Choroid plexus epithelial cell (primary cell): ENCODE measurements at places on chromosomes 16 and 17.

DNA sequence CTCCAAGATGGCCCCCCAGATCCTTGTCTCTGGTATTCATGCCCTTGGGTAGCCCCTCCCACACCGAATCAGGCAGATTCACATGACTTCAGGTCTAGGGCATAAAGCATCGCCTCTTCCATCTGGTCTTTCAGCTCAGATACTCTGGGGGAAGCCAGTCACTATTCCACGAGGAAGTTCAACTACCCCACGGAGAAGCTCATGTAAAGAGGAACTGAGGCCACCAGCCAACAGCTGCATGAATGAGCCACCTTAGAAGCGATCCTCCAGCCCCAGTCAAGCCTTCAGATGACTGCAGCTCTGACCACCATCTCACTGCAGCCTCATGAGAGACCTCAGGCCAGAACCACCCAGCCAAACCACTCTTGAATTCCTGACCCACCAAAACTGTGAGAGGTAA is 54.1 kb downstream of the SOCS3 start:
- DNase-seq = no peak

DNA sequence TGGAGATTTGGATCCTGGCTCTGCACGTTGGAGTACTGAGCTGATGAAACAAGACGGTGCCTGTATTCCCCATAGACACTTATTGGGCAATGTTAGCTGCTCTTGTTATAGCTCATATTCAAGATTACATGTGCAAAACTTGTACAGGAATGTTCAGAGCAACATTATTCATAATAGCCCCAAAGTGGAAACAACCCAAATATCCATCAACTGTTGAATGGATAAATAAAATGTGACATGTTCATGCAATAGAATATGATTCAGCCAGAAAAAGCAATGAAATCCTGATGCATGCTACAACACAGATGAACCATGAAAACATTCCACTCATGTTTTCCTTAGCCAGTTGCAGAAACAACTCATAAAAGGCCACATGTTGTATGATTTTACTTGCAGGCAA is 5.7 kb upstream of the SDR42E1 start:
- peak; percentile 75 for DNase-seq

DNA sequence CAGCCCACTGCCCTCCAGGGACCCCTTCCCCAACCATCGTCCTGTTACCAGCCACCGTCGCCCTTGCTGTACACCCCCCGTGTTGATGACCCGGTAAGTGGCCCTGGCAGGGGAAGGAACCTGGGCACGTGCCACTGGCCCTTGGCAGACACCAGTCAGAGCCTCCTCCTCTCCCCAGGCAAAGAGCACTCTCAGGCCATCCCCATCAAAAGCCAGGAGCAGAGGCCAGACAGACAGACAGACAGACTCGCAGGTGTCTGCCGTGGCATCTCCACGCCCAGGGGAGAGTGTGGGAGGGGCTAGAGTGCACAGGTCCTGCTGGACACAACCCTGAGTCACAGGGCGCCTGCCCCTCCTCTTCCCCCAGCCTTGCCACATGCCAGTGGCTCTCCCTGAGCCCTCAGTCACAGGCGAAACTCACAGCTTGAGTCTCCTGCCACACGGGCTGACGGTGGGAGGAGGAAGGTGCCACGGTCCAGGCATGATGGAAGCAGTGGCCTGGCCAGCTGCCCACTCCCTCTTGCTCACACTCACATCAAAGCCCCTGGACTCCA is 7.8 kb downstream of the CLCN7 start:
- peak; percentile 9 for DNase-seq

GRCh38 chr16:74607310-74607961 is 522 bp upstream of the GLG1 start:
- no peak for DNase-seq

- no peak for DNase-seq
Observed at GRCh38 chr16:30756781-30757100, 5.1 kb downstream of the CFAP119 start.

GRCh38 chr17:45316434-45317110 is at the start of gene MAP3K14:
TSS of gene MAP3K14 (minus strand) at chr17:45317020. CDS start at chr17:45290745, 26,275 bp downstream.
- peak; percentile 74 for DNase-seq

- peak; percentile 47 for DNase-seq
Observed at GRCh38 chr17:67636834-67637520, 80.8 kb upstream of the NOL11 start.

DNA sequence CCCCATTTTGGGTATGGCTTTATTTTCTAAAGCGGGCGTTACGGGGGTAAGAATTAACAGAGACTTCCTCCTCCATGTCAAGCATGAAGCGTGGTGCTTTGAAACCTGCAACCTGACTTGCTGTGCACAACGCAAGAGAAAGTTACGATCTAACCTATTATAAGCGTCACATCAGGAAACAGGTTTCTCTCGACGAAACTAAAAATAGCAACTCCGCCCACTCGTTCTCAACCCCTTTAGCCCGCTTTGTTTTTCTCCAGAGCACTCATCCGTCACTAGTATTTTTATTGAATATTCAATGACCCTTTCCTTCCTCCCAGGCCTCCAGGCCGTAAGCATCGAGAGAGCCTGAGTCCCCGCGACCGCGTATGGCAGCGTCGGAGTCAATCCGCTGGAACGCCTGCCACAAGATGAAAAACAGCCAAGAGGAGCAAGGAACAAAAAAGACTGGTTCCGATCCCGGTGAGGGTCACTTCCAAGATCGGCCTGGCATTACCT is 555 bp downstream of the NUP88 start:
- peak; percentile 56 for DNase-seq

DNA sequence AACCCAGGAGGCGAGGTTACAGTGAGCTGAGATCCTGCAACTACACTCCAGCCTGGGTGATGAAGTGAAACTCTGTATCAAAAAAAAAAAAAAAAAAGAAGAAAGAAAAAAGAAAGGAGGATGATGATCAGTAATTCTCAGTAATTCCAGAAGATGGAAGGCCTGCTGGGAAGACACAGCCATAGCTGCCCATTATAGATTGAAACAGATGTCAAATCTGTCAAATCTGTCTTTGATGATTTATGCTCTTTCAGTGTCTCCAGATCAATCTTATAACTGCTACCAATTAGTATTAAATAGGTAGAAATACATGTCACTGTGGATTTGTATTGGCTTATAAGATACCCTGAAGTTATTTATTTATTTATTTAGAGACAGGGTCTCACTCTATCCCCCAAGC is 42.9 kb upstream of the CPPED1 start:
- DNase-seq = no peak

- DNase-seq = no peak
Observed at GRCh38 chr16:46714797-46715591, 25.5 kb downstream of the ORC6 start.

GRCh38 chr16:27254262-27254811 is 14.2 kb downstream of the NSMCE1 start:
- peak; percentile 65 for DNase-seq

GRCh38 chr16:27421961-27422740 is 20.2 kb downstream of the IL21R start:
- DNase-seq = peak; percentile 35

DNA sequence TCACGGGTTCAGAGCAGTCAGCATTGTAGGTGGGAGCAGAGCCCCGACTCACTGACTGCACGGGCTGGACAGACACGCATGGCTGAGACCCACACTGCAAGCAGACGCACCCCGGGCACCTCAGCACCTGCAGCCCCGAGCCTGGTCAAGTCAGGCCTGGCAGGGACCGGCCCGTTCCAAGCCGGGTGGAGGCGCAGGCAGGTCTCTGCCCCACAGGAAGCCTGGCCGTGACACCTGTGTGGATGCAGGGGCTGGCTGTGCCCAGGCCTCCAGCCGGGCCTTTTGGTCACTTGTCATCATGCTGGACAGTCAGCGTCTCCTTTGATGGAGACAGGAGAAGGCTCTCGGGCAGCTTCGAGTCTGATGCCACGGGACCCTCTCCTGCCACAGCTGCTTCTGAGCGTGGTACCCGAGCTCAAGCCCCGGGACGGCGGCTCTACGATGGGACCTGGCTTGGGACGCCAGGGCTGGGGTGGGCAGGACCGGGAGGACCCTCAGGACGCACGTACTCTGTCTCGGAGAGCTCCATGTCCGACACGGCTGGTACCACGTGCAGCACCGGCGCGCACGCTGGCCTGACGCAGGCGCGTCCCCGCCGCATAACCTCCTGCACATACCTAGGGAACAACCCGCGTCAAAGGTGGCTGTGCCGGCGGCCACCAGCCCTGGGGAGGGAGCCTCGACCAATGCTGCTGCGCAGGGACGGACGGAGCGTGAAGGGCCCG is 7.9 kb downstream of the PDIA2 start:
- no peak for DNase-seq

- no peak for DNase-seq
Observed at GRCh38 chr17:82316651-82317393, 586 bp downstream of the CD7 start.

GRCh38 chr16:11699234-11699894 is 31.1 kb downstream of the SNN start:
- no peak for DNase-seq

- no peak for DNase-seq
Observed at GRCh38 chr17:37761059-37761458, 16.2 kb upstream of the HNF1B start.

DNA sequence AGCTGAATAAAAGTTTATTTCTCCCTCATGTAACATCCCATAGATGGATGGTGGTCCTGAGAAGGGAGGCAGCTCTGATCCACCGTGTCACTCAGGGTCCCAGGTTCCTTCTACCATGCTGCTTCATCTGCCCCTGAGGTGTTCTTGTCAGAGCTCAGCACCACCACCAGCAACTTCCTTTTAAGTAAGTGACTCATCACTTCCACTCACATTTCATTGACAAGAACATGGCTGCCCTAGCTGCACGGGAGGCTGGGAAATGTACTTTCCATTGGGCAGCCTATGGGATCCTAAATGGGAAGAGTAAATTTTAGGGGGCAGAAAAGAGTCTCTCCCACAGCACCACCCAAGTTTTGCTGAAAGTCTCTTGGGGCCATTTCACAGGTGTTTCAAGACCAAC is 134.7 kb downstream of the USP31 start:
- DNase-seq = no peak

DNA sequence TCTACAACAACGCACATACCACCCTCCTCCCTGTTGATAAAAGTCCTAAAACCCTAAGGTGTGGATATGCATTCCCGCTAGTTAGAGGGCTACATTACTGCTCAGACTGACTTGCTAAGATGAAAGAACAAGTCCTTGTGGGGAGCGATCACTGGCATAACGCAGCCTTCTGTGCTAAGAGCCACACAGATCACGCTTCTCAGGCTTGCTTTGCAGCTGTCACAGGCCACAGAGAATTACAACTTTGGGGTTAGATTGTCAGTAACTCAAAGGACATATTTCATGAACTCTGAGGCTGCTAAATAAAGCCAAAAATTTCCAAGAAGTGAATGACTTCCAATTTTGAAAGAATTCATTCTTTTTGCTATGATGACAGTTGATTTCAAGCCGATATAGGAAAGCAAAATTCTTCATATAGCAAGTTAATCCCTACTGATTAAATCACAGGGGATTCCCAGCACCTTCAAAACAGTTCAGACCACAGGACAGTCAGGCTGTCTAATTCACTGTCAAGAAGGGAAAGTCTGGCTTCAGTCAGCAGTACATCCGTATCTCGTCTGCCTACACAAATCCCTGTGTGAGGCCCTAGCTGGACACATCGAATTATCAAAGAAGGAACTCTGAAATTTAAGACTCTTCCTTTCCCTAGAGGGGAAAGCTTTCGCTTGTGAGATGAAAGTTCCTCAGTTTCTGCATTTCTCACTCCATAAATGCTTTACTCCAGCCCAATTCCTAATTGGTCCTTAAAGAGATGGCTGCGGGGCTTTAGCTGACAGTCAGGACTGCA is 107.1 kb downstream of the VPS53 start:
- DNase-seq = no peak

- DNase-seq = no peak
Observed at GRCh38 chr16:75192606-75193264, 14.2 kb downstream of the CTRB2 start.

- no peak for DNase-seq
Observed at GRCh38 chr17:32608267-32608666, 121.5 kb downstream of the CDK5R1 start.

DNA sequence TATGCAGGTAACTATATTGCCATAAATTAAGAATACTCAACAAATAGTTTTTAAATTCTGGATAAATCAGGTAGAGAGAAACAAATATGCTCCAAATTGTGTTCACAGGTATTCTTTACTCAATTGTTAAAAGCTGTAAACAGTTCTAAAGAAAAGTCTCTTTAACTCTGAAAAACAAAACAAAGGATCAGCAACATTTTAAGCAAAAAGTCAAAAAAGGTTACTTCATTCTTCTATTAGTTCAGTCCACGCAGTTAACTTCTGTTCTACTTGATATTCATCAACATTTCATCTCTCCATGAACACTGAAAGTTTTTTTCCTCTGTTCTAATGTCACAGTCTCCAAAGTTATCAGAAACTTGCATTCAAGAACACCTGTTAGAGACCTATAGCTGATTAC is 47.9 kb downstream of the SCPEP1 start:
- DNase-seq = no peak

- no peak for DNase-seq
Observed at GRCh38 chr17:58344791-58345157, 7.2 kb downstream of the SUPT4H1 start.

DNA sequence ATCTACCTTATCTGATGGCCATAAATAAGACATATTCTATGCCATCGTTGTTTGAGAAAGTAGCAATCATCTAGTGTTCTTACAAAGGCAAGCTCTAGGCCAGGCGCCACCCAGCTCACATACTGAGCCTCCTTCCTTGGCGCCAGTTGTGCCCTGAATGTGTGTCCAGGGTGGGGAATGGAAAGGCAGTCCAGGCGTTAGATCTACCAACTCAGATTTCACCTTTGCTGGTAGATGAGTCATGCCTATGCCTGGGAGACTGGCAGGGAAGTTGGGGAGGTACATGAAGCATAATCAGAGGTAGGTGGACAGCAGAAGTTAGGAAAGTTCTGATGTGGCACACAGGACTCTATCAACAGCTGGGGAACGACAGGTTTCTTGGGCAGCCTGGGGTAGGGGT is 23.6 kb downstream of the SDR42E1 start:
- no peak for DNase-seq

DNA sequence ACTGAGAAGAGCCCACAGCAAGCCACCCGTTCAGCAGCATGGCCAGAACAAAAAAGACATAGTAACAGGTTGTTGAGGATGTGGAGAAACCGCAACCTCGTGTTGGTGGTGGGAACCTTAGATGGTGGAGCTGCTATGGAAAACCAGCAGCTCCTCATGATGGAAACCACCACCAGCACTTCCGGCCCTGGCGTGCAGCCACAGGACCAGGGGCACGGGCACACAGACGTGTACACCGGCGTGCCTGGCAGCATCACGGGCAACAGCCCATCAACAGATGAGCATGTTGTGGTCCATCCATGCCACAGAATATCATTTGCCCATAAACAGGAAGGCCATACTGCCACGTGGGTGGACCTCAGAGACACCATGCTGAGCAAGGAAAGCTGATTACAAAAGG is 11.9 kb downstream of the CTU2 start:
- no peak for DNase-seq

DNA sequence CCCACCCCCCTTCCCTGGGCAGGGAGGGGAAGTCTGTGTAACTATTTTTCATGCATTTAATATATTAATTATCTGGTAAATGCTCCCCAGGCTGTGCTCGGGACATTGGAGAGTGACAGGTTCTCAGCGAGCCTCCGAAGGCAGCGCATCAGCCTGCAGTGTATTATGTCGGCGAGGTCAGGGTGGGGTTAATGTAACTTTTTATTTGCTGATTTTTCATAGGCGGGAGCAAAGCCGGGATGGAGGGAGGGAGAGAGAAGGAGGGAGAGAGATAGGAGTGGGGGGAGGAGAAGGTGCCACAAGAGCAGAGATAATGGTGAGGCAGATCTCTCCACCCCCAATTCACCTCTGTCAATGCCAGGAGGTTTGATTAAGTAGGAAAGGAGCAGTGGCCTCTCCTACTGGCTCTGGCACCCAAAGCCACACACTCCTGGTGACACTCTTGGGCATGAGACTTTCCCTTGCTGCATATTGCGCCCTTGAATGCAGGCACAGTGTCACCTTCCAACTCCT is 104.0 kb downstream of the MRM1 start:
- no peak for DNase-seq
